Upper lobe of left lung (tissue), 6 donors: ENCODE measurements at places on chromosomes 2 and 18.

DNA sequence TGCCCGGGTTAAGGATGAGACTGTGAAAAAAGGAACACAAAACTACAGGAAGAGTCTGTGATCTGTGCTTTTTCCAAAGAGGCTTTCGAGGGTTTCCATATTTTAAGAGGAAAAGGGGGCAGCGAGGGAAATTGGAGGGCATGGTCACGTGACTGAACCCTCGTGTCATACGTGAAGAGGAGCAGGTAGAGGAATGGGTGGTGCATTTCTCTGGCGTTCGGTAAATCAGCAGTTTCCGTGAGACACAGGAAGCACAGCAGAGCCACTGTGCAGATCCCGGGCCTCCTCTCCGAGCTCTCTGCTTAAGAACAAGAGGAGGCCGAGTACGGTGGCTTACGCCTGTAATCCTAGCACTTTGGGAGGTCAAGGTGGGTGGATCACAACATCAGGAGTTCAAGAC is 219.7 kb downstream of the NDUFA10 start:
- no peak for DNase-seq

- DNase-seq, result no peak
Observed at GRCh38 chr2:153105829-153106578, 372.6 kb downstream of the RPRM start.

DNA sequence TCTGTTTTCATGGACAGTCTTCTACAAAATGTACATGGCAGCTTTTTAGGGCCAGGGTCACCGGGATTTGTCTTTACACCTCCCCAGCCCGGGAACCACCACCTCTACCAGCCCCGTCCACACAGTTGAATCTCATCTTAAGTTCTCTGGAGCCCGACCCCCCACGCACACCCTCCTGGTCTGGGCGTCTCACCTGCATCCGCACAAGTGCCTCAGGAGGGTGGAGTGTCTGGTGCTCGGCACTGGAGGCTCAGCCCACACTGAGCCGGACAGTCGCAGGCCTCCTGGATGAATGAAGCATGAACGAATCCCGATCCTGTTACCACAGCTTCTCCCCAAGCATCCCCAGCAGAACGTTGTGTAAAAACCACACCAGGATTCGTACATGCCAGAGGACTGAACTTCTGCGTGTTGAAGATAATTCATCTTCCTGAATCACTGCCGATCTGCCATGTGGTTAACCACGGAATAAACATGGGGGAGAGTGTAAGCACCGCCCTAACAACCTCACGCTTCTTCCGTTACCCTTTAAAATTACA is 162.0 kb downstream of the RTP5 start:
- peak; percentile 19 for DNase-seq

DNA sequence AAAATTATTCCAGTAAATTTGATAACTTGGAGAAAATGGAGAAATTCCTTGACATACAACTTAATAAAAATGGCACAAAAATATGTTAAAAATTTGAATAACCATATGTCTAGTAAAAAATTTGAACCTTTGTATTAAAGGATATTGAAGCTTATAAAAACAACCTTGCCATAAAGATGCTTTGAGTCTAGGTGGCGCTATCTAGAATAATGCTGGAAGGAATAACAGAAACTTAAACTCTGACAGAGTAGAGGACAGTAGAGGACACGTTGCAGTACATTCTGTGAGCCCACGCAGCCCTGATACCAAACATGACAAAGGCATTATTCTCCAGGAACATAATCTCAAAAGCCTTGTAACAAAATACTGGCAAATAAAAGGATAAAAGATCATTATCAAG is 44.7 kb upstream of the ALKAL2 start:
- DNase-seq, result no peak

DNA sequence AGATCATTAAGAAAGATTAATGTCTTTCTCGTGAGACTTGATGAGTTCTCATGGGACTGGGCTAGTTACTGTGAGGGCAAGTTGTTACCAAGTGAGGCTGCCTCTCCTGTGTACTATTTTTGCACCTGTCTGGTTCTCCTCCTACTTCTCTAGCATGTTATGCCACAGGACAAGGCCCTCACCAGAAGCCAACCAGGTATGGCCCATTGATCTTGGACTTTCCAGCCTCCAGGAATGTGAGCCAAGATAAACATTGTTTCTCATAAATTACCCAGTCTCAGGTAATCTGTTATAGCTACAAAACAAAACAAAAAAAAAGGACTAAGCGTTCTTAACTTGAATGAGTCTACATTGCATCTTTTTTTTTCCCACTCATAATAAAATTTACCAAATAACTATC is 184.1 kb downstream of the CDH7 start:
- no peak for DNase-seq

DNA sequence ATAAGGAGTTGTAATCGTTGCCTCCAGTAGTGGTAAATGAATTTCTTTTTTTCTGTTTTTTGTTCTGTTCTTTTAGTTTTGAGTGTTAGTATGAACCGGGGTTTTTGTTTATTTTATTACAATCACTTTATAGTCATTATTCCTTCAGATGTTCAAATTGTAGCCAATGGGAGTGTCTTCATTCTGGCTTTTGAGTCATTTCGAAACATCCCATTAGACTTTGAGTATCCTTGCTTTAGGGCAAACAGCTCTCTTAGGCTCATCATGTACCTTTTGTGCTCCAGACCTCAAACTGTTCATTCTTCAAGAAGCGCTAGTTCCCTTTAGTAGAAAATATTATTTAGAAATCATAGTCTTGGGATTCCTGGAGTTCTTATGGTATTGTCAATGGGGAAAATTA is 54.2 kb upstream of the PAX3 start:
- DNase-seq, result no peak

DNA sequence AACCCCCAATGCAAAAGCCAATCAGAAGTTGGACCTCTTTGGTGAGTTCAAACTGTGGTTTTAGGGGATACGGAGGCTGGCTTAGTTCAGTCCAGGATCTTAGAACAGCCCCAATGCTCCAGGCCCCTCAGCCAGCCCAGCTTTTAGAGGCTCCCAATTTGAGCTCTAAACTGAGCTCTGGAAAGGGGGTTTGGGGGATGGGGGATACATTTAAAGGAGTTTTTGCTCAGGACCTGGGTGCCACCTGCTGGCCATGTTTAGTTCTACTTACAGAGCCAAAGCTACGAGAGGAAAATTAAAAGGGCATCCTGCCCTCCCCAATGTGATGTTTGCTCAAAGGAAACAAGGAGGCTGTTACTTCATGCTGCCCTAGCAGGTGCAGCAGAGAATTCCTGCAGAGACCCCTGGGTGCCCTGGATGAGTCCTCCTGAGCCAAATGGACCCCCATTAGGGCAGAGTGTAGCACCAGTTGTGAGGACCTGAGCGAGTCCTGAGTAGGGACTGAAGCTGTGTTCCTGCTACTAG is 15.9 kb upstream of the TMEM214 start:
- peak; percentile 62 for DNase-seq

DNA sequence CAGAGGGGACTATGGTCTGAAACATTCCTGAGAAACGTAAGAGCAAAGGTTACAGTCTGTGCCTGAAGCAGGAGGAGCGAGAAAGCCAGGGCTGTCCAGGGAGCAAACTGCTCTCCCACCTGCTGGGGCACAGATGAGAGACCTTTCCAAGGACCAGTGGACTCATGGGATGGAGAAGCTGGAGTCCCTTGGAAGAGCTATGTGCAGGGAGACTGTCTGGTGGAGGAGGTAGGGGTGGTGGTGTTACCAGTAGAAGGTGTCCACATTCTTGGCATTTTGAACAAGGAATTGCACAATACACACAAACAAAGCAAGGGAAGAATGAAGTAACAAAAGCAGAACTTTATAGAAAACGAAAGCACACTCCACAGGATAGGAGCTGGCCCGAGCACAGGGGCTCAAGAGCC is 97.9 kb upstream of the CYRIA start:
- DNase-seq, result no peak

DNA sequence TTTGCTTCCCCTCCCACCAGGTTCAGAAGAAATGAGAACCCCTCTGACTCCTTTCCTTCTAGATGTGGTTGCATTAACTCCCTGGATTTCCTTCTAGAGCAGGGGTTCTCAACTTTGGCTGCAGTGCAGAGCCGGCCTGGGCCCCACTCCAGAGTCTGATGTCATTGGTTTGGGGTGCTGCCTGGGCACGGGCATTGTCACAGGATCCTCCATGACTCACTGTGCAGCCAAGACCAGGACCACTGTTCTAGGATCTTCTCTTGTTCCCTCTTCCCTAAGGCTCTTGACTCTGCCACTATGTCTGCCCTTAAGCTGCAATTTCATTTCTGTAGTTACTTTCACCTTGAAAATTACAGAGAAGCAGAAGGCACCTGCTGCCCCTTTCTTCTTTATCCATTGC is 31.8 kb downstream of the TBC1D8 start:
- peak; percentile 82 for DNase-seq
